PC-3 (cell line): ENCODE measurements at places on chromosomes 6 and 20. TPM values are rescaled to one million over a fixed set of nuclear protein-coding genes. Genes with fewer than 3 reads are reported as not detected.

CCNC gene
- total RNA-seq: 53.7 and 69.3 TPM in 2 replicates

SLC17A2 gene
- not detected in 2 replicates for total RNA-seq

IL17F gene
- total RNA-seq: not detected in 2 replicates

CLPSL1 gene
- total RNA-seq: not detected in 2 replicates

NTSR1 gene
- 7.8 and 10.6 TPM in 2 replicates for total RNA-seq

DNA sequence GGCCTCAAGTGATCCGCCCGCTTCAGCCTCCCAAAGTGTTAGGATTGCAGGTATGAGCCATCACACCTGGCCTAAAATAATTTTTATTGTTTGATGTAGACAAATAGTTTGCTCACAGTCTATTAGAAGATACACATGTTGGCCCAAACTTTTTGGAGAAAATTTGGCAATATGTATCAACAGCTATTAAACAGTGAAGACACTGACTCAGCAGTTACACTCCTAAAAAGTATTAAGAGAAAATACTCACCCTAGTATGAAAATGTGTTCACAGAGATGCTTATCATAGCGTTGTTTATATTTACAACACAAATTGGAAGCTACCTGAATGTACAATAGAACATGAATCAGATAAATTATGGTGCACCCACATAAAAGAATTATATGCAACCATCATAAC is 173.1 kb downstream of the WDR27 start:
- DNase-seq: peak; percentile 7

- peak; percentile 39 for DNase-seq
These were observed 199.9 kb downstream of the DTNBP1 start for GRCh38 chr6:15462717-15463525.

DNA sequence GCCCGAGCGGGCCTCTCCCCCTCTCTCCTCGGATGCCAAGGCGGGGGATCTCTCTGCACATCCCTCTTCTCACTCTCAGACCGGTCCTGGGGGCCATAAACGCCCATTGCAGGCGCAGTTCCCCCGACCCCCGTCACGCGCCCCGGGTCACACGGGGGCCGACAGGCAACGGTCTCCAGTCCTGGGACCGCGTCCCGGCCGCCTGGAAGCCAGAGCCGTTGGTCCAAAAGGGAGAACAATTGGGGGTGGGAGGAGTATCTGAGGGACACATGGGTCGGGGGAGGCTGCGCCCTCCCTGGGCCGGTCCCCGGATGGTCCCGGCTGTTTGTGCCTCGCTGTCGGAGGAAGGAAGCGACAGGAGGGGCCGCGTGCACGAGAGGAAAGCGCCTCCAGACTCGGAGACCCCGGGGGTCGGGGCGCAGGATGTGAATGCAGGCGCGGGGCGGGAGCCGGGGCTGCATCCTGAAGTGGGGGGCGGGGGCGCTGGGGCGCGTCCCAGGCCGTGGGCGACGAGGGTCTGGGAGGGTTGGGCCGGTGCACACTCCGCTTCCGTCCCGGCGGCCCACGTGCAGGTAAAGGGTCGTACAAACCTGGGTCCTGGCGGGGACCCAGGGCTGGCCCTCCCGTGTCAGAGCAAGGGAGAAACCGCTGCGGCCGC is 903 bp downstream of the SLC4A11 start:
- no peak for DNase-seq

DNA sequence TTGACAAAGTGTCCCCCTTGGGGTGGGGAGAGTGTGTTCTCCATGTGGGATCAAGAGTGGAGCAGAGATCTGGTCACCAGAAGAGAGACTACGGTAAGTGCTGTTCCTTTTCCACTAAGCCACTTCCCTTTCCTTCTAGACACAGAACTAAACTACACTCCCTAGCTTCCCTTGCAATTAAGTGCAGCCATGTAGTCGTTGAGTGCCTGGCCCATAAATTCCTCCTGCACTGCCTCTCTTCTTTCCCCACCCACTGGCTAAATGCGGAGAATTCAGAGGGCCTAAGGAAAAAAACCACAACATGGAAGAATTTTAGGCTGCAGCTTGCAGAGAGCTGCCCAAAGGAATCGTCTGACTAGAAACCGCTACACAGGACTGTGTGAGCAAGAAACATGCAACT is 1.5 kb downstream of the WDR27 start:
- DNase-seq: no peak

DNA sequence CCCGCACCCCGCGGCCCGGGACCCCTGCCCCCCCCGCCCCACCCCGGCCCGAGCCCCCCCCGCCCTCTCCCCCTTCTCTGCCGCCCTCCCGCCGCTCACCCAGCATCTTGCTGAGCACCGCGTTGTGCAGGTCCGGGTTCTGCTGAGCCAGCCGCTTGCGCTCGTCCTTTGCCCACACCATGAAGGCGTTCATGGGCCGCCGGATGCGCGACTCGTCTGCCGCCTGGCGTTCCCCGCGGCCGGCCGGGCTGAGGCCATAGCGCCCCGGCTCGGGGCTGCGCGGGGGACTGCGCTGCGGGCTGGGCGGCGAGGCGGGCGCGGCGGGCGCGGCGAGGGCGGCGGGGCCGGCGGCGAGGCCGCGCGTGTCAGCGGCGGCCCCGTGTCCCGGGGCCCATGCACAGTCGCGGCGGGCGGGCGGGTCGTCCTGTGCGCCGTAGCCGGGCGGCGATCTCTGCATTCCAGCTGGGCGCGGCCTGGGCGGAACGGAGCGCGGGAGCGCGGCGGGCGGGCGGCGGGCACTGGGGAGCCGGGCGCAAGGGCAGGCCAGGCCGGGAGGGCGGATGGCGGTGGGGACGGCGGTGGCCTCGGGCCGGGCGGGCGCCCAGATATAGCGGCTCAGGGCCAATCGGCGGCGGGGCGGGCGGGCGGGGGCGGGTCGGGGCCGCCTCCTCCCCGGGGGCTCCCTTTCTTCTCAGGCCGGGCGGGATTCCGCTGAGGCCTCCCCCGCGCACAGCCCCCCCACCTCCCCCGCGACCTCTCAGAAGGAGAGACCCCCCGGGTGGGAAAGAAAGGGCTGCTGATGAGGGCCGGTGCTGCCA is at the start of gene SOX18:
TSS of gene SOX18 (minus strand) at position 580 of the 818 bp plus-strand sequence. CDS start at position 457, 123 bp downstream.
- peak; percentile 31 for DNase-seq

- no peak for DNase-seq
These were observed 48.1 kb downstream of the ESF1 start for GRCh38 chr20:13736436-13737191.

DNA sequence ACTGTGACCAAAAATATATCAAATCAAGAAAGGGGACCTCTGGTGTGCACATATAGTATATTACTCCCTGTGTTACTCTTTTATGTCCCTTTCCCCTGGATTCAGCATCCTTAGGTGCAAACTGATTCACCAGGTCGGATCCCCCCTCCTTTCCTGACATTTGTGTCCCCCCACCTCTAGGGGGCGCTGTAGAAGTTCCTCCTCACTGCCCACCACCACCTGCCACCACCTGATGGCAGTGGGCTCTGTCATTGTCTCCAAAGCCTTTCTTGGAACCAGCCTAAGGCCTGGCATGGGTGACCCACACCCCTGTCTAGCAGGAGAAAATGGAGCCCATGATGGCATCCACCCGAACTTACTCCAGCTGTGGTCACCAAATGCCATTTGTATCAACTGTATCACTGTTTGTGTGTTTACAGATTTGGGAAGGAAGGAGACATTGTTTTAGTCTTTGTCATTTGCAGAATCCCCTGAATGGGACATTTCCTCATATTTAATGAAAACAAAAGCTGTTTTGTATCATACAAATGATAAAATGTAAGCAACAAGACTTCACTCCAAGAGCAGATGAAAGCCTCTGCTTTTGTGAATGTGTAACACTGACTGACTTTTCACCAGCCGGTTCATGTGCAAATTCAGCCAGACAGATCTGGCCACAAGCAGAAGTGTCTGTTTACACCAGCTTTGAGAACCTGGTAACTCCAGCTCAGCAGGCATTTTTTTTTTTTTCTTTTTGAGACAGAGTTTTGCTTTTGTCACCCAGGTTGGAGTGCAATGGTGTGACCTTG is 66.2 kb downstream of the ARMC2 start:
- peak; percentile 31 for DNase-seq
